ENCODE measurements at places on chromosomes 12 and 14. TPM values are rescaled to one million over a fixed set of nuclear protein-coding genes. Genes with fewer than 3 reads are reported as not detected.

KLRB1 gene
- not detected for total RNA-seq

L3HYPDH gene
- 96.3 TPM for total RNA-seq

HCFC2 gene
- total RNA-seq: 3.3 TPM

KRT6A gene
- 55.9 TPM for total RNA-seq

DNA sequence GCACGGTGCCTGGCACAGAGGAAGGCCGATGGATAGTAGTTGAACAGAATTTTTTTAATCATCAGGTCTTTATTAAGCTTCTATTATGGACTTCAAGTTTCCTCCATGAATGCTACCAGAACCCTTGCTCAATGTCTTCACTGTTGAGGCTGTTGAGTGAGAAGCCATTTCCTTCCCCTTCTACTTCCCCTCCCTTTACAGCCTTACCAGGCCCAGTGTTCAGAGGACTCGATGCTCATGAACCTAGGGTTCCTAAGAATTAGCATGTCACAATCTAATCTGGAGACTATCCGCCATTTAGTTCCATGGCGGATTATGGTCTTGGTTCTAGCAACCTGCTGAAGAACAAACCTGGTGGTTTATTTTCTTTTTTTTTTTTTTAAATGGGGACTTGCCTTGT, 17.7 kb downstream of the ETV6 start:
- peaks cover 13% of the 10 kb centered on the region for H3K4me1 ChIP-seq
- H3K27me3 ChIP-seq: no peaks in the 10 kb centered on the region
- no peak overlapping the region for H3K4me3 ChIP-seq
- DNase-seq: no peak

DNA sequence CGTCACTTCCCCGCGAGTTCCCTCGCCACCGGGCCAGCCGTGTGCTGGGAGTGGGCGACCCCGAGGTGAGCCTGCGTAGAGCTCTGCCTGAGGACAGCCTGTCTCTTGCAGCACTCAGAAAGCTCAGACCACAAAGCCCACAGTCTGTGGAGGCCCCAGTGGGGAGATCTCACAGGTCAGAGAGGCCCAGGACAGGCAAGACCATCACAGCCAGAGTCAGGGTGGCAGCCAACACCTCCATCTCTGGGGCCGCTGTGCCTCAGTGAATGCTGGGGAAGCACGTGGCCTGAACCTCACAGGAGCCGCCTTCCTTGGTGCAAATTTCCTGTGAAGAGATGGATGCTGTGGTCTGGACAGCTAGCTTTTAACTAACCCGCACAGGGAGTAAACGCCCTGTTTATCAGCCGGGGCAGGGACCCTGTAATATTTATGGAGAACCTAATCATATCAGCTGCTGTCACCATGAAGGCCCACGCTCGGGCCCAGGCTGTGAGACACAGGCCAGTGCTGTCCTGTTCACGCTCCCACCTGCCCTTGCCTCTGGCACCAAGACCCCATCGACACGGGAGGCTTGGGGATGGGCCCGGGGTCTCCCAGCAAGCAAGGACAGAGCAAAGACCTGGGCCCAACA, 56.9 kb downstream of the CDC42BPB start:
- peaks cover 40% of the 10 kb centered on the region for H3K36me3 ChIP-seq
- no peak overlapping the region for H3K4me3 ChIP-seq

DNA sequence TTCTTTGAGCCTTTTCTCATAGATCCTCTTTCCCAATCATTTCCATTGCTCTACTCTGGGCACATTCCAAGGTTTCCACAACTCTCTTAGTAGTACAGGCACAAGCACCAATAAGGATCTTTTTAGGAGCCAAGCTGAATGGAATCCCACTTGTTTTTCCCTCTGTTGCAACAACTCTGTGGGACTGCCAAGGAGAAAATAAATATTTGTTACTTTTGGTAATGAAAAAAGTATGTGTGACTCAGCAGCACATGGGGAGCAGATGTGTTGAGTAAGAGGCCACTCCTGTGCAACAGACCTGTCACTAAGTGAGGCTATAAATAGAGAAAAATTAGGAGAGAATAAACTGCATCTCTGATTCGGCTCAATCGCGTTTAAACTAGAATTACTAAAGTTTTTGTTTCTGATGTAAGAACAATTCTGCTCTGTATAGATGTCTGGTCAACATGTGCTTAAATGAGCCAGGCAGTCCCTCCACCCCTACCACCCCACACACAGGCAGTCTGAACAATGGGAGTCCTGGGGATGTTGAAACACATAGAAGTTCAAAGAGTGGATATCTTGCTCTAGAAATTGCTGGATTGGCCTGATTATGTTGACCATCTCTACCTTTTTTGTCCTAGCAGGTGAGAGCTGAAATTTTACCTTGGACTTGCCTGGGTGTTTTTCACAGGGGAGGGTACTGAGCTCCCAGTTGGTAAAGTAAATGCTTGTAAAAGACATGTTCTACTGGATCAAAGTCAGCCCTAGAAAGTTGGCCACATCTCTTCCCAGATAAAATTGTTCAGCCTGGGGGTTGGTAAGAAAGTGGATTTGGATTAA, 244.3 kb upstream of the NOVA1 start:
- H3K27ac ChIP-seq: peak overlapping the region; percentile 92
- H3K4me1 ChIP-seq: peaks cover 33% of the 10 kb centered on the region
- H3K27me3 ChIP-seq: no peaks in the 10 kb centered on the region
